ENCODE measurements at places on chromosomes 2 and 18.

GRCh38 chr2:232973796-232974195 is 39.3 kb downstream of the NGEF start:
- DNase-seq = no peak

GRCh38 chr2:223050900-223051504 is 988 bp upstream of the KCNE4 start:
- no peak for DNase-seq

GRCh38 chr2:207987025-207987716 is 38.2 kb downstream of the PLEKHM3 start:
- no peak for DNase-seq

GRCh38 chr2:196546151-196546919 is 93.2 kb upstream of the CCDC150 start:
- DNase-seq = no peak

GRCh38 chr2:196984903-196985302 is 58.4 kb upstream of the PGAP1 start:
- DNase-seq = no peak

- no peak for DNase-seq
Measured at GRCh38 chr18:26819046-26819445, 46.5 kb downstream of the AQP4 start.

DNA sequence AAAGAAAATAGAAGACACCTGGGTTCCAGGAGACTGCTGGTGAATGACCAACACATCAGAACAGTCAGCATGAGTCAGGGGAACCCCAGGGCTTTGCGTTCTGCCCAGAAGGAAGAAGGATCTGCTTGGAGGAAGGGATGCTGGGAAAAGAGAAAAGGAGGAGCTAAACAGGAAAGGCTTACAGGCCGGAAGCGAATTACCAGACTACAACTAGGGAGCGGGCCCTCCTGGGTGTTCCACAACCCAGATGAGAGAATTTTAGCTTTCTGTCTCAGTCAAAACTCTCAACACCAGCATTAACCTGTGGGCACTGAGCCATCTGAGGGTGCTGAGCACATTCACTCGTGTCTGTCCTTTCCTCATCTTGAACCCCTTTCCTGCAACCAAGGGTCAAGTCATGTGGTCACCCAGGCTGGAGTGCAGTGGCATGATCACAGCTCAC is 19.2 kb downstream of the CDC42EP3 start:
- no peak for DNase-seq

GRCh38 chr2:139495851-139496250 is 715.7 kb upstream of the NXPH2 start:
- no peak for DNase-seq

DNA sequence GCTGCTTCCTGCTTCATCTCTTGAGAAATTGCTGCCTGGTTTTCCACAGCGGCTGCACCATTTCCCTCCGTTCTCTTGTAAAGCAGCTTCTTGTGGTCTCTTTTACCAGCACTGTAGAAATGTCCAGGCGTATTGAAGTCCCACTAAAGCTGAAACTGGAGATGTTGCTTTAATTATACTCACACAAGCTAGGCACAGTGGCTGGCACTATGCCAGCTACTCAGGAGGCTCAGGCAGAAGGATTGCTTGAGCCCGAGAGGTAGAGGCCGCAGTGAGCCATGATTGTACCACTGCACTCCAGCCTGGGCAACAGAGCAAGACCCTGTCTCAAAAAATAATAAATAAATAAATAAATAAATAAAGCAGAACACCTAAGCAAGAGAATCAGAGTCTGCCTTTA is 19.2 kb upstream of the ATP9B start:
- DNase-seq = no peak

DNA sequence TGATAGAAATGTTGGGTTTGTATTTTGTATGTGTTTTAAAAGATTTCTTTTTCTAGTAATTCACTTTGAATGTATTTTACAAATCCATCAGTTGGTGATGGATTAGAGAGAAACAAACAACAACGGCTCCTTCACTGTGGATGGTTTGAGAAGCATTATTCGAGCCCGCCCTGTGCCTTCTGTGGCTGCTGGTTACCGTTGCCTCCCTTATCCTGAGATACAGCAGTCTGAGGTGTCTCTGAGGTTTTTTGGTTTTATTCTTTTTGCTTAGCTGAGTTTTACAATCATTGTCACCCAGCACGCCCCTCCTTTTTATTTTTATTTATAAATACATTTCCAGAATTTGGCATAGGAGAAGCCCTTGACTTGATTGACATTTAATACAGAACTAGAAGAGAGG is 168.3 kb downstream of the BABAM2 start:
- no peak for DNase-seq

GRCh38 chr2:69192176-69192945 is 179.4 kb downstream of the ANTXR1 start:
- DNase-seq = no peak

GRCh38 chr18:22471546-22472131 is 53.9 kb upstream of the CTAGE1 start:
- DNase-seq = no peak

DNA sequence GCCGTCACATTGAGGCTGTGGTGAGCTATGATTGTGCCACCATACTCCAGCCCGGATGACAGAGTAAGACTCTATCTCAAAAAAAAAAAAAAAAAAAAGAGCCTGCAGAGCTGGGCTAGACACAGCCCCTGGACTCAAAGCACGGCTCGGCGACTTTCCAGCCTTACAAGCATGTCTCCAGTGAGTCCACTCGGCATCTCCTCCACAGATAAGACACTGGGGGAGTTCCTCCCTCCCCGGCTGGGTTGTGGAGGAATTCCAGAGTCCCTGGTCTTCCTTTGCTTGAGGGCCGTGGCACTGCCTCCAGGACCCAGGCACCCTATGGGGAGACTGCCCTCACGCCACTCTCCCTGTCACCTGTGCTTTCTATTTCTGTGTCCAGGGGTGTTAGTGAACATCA is 30.9 kb upstream of the RPL31 start:
- DNase-seq = no peak

DNA sequence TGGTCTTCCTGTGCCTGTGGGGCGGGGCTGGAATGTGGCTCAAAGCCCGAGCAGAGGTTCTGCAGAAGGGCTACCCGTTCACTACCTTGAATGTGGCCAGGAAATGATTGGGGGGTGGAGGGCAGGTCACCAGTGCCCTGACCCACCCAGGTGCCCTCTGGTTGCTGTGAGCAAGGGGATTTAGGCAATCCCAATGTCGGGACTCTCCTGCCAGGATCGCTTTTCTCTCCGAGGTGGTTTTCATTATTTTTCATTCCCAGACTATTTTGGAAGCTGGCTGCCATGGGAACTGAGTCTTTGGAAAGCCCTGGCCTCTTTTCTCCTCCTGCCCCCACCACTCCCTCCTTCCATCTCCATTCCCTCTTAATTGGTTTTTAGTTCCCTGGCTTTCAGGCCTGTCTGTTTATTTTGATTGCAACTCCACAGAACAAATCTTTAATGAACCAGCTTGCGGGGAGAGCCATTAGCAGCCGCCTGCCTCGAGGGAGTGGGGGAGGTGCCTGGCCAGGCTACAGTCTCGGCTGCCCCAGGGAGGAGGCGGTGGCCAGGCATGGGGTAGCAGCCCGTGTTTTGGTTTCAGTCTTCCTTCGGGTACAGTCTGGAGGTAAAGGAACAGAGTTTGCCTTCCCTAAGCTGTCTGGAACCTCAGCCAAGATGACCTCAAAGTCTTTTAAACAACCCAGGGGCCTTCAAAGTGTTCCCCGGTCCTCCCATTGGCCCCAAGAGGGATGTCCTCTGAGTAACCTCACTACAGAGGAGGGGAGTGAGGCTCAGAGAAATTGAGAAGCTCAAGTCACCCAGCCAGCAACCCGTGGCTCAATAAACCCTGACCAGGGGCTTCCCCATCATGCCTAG is 114.4 kb upstream of the HAAO start:
- no peak for DNase-seq

DNA sequence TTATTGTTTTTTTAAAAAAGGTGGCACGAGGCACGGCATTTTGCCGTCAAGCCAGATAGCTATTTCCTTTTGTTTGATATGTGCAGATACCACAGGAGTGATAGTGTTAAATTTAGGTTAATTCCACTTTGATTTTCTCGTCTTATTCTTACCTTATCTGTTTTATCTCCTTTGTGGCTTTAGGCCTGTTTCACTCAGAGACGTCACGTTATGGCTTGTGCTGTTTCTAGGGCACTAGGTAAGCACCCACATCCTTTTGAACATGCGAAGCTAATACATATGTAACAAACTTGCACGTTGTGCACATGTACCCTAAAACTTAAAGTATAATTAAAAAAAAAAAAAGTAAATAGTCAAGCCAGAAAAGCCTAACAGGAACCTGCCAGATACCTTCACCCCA is 57.8 kb downstream of the C18orf63 start:
- peak; percentile 28 for DNase-seq

DNA sequence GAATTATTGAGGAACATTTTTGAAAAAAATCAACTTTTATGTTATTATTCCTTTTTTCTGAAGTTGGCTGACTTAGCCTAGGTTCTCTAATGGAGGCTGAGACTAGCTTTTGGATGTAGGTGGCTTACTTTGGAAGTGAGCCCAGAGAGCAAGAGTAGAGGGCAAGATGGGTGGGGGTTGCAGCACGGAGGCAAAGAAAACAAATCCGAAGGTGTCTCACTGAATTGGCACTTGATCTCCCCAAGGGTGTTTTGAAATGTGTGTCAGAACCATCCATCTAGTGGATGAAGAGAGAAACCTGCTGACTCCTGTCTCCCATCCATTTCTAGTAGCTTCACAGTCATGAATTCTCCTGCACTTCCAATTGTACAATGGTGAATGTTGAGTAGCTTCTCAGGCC is 390.7 kb downstream of the TMEM182 start:
- no peak for DNase-seq

DNA sequence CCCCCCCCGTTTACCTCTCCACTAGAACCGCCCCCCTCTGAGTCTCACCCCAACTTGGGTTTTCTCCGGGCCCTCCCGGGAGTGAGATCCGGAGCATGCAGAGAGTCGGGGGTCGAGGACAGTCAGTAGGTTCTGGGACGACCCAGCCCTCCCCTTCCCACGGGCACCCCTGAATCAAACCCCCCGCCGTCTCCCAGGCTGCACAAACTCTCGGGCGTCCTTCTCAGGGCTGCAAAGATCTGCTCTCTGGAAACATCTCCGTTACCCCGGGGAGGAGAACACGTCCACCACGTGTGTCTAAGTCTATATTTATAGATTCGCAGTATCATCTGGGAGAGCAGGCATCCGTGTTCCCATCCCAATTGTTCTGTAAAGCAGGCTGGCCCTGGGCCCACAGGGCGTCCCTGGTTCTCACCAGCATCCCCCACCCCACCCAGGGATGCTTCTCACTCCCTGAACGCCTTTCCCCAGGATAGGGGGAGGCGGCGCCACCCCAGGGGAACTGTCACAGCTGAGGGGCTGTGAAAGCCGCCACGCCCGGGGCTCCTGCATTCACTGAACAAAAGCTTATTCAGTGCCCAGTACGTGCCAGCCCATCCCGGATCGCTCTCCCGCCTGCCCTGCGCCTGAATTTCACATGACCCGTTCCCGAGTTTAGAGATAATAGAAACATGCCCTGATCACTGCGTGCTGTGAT is 765 bp upstream of the DIPK1C start:
- no peak for DNase-seq

- DNase-seq = no peak
Measured at GRCh38 chr2:166614503-166614902, 120.5 kb upstream of the SCN7A start.

DNA sequence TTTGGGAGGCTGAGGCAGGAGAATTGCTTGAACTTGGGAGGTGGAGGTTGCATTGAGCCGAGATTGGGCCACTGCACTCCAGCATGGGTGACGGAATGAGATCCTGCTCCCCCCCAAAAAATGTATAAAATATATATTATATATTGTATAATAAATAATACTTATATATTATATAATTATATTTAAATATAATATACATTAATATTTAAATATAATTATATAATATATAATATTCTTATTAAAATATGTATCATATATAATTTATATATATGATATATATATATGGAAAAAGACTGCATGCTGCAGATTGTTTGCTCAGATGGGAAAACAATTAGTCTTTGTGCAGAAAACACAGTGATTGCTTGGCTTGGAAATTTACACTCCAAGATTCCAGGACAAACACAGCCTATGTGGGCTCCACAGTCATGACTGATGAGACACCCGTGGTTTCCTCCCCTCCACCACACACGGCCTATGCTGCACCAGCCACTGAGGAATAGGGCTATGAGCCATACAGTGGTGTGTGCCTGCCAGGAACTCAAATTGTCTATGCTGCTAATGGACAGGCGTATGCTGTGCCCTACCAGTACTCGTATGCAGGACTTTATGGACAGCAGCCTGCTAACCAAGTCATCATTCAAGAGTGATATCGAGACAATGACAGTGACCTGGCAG is 30.0 kb downstream of the PMAIP1 start:
- DNase-seq = no peak

DNA sequence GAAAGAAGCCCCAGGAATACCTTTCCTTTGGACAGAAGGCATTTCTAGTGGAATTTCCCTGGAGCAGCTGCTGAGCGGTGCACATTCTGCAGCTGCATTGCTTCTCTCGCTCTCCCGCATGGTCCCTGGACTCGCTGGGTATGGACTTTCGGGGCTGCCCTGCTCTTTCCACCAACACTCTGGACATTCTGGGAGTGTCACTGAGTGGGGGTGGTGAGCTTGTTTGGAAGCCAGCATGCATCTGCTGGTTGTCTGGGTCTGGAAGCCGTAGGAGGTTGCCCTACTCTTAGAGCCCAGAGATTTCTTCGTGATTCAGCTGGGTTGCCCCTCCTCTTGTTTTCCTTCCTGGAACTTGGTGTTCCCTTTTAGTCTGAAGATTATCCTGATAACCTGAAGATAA is 52.6 kb downstream of the TWIST2 start:
- no peak for DNase-seq

GRCh38 chr2:239092571-239093294 is 244.8 kb downstream of the TWIST2 start:
- no peak for DNase-seq
